Stimulated activated CD4-positive, alpha-beta T cell treated with anti-CD3 and anti-CD28 coated beads, Interleukin-12 subunit alpha, Interleukin-12 subunit beta, amount 100 ng/mL, for 48 hours (primary cell): ENCODE measurements at places on chromosomes 5 and 9.

- DNase-seq = no peak
These were observed 394.8 kb downstream of the CSNK1G3 start for GRCh38 chr5:123906698-123907295.

GRCh38 chr5:144105371-144105770 is 65.1 kb downstream of the YIPF5 start:
- no peak for DNase-seq

DNA sequence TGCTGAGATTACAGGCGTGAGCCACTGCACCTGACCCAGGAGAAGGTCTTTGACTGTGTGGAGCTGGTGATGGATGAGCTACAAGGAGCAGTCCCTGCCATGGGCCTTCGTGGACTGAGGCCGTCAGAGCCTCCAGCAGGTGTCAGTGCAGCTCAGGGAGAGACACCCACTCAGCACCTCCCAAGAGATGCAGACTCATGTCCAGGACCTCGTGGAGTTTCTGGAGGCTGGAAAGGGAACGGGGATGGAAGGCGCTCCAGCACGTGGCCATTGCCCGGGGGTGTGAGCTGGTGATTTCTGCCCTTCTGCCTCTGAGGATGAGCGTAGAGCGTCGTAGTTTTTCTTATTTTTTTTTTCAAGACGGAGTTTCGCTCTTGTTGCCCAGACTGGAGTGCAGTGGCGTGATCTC is 9.5 kb downstream of the TOR4A start:
- DNase-seq = no peak

- DNase-seq = no peak
These were observed 41.1 kb downstream of the ELOVL7 start for GRCh38 chr5:60802986-60803385.
